Activated CD8-positive, alpha-beta T cell treated with anti-CD3 and anti-CD28 coated beads, Interleukin-2, amount 10 ng/mL, durations not matched to agents 7 days and 5 days (primary cell): ENCODE measurements at places on chromosomes 2 and 18. TPM values are rescaled to one million over a fixed set of nuclear protein-coding genes. Genes with fewer than 3 reads are reported as not detected.
A peak's percentile ranks its signal among the peaks of the same experiment; 100 is the strongest.

WNT10A gene
- not detected for total RNA-seq

SCYGR4 gene
- not detected for total RNA-seq

GRCh38 chr2:31735716-31736115, 155.0 kb upstream of the SRD5A2 start:
- DNase-seq, result no peak

GKN1 gene
- not detected for total RNA-seq

SP5 gene
- not detected for total RNA-seq

CPO gene
- total RNA-seq, result not detected

HOXD4 gene
- not detected for total RNA-seq

NOP58 gene
- 122 TPM for total RNA-seq

CDCA7 gene
- 119 TPM for total RNA-seq

GRCh38 chr2:68115965-68116364, 41.7 kb upstream of the PNO1 start:
- DNase-seq, result no peak

CXCR1 gene
- 0.55 TPM for total RNA-seq

COLEC12 gene
- total RNA-seq, result not detected

DNA sequence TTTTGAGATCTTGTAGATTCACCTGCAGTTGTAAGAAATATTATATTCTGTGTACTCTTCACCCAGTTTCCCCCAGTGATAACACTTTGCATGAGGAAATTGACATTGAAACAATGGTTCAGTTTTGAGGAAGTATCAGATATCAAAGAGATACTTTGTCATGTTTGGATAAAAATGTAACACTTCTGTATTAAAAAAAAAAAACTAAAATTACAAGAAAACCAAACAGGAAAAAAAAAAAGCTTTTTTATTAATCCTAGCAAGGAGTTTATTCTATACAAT, 204.0 kb downstream of the ARL4C start:
- no peak for DNase-seq

IWS1 gene
- 53.3 TPM for total RNA-seq

NPAS2 gene
- total RNA-seq, result 6.2 TPM

CARF gene
- 7.6 TPM for total RNA-seq

- no peak for DNase-seq
Observed at GRCh38 chr18:26488417-26489009, 59.8 kb downstream of the KCTD1 start.

DNA sequence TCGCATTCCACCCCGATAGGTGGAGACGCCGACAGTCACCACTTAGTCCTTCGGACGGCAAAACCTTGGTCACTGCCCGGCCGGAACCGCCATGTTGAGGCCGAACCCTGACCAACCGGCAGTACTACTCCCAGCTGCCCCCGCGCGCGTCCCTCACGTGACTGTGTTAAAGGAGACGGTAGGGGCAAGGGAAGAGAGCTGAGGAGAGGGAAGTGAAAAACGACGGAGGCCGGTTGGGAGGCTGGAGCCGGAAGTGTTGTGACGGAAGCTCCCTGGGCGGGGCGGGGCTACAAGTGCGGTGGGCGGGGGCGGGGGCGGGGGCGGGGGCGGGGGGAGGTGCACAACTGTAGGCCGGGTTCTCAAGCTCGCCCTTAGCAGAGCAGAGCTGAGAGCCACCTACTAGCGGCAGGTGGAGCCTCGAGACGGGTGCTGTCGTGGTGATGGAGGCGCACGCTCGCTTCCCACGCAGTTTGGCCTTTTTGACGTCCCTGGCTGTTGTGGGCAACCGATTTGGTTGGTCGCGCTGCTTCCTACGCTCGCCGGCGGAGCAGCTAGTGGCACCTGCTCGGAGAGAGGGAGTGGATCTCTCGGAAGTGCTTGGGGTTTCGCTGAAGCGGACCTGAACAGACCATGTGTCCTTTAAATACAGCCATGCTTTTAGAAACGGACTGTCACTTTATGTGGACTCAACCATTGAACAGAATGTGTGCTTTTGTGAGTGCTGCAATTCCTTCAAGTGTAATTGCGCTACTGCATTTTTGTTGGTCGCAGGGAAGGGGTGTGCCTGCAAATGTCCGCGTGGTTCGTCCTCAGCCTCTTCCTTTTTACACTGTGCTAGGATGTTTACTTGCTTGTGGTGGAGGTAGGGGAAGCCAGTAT, at the start of gene TRAPPC8:
Gene TRAPPC8, minus strand, starts transcription at position 130 of the 879 bp plus-strand sequence. CDS start 364 bp downstream, outside the sequence.
- peak; percentile 95 for DNase-seq

DNA sequence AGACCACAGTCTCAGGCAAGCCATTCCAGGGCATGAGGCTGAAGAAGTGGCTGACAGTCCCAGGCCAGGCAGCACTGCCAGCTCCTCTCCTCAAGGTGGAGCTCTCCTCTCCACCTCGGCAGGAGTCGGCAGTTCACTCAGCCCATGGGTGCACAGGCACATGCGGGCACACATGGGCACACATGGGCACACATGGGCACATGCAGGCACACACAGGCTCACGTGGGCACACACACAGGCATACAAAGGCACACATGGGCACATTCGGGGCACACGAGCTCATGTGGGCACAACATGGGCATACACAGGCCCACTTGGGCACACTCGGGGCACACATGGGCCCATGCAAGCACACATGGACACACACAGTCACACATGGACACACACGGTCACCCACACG, 65.3 kb upstream of the TAF1B start:
- DNase-seq, result no peak

SMAD7 gene
- 23.8 TPM for total RNA-seq

GRCh38 chr2:51350100-51350499, 318.2 kb upstream of the NRXN1 start:
- DNase-seq, result no peak

GRCh38 chr2:17736989-17737388, 16.6 kb downstream of the SMC6 start:
- DNase-seq, result no peak

DNA sequence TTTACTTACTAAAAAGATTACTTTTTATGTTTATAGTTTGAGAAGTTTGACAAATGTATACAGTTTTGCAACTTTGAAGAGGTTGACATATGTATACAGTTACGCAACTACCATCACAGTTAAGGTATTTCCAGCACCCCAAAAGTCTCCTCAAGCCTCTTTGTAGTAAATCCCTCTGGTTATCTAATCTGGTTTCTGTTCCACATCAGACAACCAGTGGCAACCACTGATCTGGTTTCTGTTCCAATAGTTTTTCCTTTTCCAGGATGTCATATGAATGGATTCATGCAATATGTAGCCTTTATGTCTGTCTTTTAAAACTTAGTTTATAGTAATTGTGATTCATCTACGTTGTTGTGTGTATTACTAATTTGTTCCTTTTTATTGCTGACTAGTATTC, 23.5 kb downstream of the IFIH1 start:
- no peak for DNase-seq

GRCh38 chr2:124604940-124605339, 579.9 kb downstream of the CNTNAP5 start:
- no peak for DNase-seq

GRCh38 chr2:55899881-55900280, 23.7 kb downstream of the EFEMP1 start:
- no peak for DNase-seq

APLF gene
- 2.2 TPM for total RNA-seq

- no peak for DNase-seq
Observed at GRCh38 chr2:105404736-105405135, 5.9 kb upstream of the FHL2 start.

- DNase-seq, result no peak
Observed at GRCh38 chr2:207467716-207468347, 61.9 kb upstream of the CREB1 start.

DNA sequence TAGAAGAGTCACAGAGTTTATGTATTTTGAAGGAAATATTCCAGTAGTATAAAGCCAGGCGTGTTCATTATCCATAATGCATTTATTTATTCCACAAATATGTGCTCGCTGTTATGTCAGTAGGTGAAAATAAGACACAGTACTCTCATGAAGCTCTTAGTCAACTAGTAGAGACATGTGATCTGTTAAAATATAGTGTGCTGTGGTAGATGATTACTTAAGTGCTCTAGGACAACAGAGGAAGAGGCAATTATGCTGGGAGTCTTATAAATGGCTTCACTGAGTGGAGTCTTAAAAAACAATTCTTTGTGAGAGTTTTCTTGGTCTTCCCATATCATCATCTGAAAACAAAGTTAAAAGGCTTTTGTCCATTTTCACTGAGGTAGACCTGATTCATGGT, 457.3 kb downstream of the XIRP2 start:
- DNase-seq, result no peak

- no peak for DNase-seq
Observed at GRCh38 chr2:128260239-128261138, 58.2 kb downstream of the HS6ST1 start.

DNA sequence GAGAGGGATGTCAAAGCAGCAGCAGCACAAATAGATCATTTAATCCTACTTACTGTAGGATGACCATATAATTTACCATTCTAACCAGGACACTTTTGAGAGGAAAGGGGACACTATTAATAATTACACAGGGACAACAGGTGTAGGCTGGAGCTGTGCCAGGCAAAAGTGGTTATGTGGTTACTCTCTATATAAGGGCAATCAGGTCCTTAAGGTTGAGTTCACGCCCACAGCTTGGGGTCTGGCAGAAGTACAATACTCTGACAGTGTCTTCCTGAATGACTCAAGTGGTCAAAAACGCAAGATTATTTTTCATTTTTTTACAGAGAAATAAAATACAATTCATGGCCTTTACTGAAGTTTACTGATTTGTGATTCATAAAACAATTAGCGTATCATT, 2.8 kb downstream of the PREPL start:
- peak; percentile 34 for DNase-seq

DNA sequence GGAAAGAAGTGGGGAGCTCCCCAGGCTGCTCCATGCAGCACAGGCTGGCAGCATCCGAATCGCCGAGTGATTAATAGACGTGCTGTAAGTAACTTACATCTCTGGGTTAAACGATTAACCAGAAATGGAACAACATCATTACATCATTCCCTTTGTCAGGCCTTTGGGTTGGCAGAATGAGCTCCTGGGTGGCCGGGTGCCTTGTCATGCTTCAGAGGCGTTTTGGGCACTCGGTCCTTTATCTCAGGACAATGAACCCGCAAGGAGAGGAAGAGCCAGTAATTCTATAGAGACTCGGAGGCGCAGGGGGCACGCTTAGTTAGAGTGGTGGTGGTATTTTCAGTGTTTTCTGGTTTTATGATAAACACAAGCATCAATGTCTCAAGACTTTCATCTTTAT, 146.9 kb upstream of the TPO start:
- no peak for DNase-seq

- no peak for DNase-seq
Observed at GRCh38 chr2:160042054-160042453, 20.4 kb downstream of the PLA2R1 start.

DNA sequence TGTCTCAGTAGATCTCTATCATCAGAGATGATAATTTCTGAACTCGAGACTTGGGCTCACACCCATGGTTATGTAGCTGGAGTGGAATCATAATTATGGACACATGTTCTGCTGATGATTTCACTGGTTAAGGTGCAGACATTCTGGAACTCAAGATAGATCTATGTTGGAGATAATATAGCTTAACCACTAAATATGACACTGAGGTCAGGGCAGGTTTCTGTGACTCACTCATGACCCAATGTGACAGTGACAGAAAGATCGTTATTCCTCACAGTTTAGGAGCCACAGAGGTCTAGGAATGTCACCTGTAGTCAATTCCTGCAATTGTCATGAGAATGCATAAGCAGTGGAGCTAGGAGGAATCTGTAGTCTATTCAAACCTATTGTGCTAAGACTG, 828.6 kb downstream of the TRIB2 start:
- DNase-seq, result no peak

- DNase-seq, result peak; percentile 23
Observed at GRCh38 chr2:38146275-38146906, 70.4 kb upstream of the CYP1B1 start.

LOXHD1 gene
- 0.63 TPM for total RNA-seq

DNA sequence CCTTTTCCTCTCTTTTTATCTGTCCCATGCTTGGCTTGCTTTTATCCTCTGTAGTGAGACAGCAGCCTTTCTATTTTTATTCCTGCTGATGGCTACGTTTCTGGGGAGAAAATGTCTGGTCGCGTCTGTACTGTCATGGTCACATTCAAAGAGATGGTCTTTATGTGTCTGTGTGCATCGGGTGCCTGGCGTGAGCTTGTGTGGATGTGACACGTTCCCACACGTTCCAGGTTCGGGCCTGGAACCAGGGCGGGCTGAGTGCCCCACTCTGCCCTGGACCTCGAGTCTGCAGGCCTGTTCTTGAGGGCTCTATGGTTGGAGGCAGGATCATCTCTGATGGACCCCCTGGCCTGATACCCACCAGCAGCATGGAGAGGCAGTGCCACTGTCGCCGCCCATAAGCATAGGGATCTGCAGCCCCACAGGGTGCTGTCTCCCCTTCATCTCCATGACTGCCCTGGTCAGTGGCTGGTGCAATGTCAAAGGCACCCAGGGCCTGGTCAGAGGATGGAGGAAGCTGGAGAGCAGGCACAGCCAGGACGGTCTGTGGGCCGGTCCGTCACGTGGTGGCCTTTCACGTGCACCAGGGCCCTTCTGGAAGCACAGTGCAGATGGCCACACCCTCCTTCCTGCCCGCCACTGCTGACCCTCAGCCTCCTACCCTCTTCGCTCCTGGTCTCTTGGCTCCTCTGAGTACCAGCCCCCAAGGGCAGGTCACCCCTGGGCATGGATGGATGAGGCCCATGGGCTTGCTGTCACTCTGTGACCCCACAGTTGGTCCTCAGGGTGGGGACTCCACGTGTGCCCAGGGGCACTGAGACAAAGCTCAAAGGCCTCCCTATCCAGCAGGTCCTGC, 149.2 kb upstream of the TWIST2 start:
- no peak for DNase-seq

DNA sequence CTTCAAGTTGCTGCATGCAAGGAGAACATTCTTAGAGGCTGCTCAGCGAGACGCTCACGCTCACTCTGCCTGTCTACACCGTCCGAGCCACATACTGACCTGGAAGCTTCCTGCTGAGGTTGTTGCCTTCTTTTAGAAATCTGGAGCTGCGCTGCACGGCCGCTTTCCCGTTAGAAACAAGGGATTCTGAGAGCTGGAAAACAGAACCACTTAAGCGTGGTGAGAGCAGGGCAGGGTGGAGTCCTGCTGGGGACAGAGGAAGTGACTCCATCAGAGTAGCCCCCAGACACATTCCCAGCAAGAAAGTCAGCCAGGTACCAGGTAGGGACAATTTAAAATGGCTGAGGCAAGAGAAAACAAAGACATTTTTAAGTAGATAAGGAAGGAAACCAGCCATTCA, 135.2 kb downstream of the LAMA1 start:
- DNase-seq, result no peak

EN1 gene
- total RNA-seq, result not detected

UGT1A4 gene
- total RNA-seq, result not detected

DNA sequence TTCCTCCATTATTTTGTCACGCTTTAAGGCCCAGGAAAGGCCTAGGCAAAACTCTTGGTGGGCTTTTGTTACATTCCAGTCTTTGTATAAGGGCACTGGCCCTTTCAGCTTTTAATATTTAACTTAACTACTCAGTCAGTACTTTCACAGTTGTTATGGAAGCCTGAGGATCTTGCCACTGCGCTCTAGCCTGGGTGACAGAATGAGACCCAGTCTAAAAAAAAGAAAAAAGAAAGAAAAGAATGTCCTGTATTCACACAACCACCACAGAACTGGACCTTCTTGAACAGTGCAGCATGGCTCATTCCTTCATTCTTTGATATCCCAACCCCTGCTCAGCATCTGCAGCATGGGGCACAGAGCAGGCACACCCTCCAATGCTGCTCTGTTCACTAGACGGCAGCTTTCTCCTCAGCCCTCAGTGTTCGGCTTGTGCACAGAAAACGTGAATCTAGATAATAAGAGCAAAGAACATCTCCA, 93.4 kb upstream of the MSH2 start:
- no peak for DNase-seq

- no peak for DNase-seq
Observed at GRCh38 chr2:120667981-120668380, 67.7 kb upstream of the GLI2 start.
